GM03348 (cell line): ENCODE measurements at places on chromosomes 12 and 14.
A peak's percentile ranks its signal among the peaks of the same experiment; 100 is the strongest.

DNA sequence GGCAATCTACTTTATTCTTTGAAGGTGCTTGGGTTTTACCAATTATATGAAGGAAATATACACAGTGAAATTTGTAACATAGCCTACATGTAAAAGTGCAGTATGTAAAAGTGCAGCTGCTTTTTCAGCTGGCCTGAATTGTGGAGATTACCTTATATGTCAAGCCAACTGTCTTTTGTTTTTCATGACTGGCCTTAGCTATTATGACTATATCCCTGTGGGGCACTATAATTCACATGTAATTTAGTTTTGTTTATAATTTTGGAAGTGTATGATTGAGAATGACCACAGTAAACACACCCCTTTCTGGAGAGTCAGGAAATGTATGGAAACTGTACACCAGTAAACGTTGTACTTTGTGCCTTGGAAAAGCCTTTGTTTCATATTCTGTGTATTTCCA lies 435.0 kb upstream of the STXBP6 start:
- no peak for DNase-seq

DNA sequence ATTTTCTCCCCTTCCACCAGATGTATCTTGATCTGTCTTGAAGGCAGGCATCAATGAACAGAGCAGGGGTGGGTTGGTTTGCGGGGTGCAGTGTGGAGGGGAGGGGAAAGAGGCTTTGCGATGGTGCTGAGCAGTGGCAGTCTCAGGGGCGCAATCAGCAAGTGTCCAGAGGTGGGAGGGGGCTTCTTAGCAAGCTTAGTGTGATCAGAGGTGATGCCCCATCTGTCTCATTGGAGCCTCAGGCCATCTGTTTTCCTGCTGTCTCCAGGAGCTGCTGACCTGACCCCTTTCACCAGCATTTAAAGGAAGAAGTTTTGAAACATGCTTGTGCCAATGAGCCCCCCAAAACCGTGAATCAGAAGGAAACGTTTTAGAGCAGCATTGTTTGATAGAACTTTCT lies 187.7 kb upstream of the LHX5 start:
- DNase-seq = no peak

GRCh38 chr14:70036665-70037064 lies 152.1 kb downstream of the SLC8A3 start:
- no peak for DNase-seq

GRCh38 chr12:89707703-89708564 lies 704 bp downstream of the ATP2B1 start:
- DNase-seq = peak; percentile 41

DNA sequence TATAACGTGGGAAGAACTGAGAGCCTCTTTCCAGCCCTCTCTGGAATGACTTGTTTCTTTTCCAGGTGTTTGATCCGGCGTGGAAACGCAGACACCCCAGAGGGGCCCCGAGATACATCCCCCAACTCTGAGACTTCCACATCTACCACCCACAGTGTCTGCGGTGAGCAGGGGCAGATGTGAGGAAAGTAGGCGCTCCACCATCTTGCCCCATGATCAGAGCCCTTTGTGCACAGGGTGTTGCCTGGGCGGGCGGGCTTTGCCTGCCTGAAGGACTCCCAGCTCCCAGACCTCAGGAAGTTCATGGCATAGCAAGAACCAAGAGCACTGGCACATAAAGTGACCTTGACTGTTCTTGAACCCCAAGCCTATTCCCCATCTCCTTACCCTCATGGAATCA lies 2.8 kb downstream of the CARMIL3 start:
- no peak for DNase-seq

DNA sequence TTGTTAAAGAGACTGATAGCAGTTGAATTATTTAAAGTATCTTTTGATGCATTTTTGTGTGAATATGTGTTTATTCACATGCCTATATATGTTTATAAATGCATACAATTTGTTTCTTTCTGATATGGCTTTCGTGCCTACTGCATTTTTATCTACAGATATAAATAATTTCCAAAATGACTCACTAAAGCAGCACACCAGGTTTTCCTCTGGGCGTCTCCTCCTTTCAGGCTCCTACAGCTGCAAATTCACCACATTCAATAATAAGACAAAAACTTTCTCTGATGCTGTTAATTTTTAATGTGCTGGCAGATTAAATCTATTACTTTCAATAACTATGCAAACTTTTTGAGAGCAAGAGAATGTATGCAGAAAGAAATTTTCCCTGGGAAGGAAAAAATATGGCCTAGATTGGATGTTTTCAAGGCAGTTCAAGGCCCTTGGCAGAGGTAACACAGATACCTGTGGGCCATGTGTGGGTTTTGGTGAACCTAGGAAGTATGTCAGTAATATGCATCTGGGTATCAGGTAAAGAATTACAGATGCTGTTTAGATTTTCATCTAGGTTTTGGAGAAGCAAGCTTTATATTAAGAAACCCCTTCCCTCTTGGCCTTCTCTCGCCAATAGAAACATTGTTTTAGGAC lies 381.8 kb downstream of the EGLN3 start:
- DNase-seq = no peak

DNA sequence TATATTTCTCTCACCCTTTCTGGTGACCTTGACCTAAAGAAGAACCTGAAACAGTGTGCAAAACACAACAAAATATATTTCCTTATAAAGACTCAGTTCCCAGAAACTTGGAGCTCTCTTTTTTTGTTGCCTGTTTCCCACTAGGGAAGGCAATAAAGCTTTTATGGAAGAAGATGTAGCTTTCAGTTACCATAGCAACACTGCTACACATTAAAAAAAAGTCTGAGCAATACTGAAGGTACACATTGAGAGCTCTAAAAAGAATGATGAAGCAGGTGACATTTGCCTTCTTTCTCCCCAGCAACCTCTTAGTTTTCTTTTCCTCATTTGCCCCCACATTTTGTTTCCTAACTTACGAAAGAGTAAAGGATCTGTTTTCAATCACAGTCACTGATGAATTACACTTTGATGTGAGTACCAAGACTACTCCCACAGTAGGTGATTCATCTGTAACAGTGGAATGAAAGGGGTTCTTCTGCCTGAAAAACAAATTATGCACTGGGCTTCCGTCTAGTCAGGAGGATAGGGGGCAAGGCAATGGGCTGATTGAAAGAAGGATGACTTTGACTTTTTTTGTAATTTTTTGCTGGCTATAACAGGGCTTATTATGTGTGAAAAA lies 1.1 kb upstream of the CATSPERB start:
- DNase-seq = peak; percentile 28

- DNase-seq = peak; percentile 43
Measured at GRCh38 chr14:64293976-64294671, at the start of gene ESR2. Gene ESR2, minus strand, starts transcription at chr14:64294371. Its CDS starts 11,386 bp downstream, at chr14:64282985.

DNA sequence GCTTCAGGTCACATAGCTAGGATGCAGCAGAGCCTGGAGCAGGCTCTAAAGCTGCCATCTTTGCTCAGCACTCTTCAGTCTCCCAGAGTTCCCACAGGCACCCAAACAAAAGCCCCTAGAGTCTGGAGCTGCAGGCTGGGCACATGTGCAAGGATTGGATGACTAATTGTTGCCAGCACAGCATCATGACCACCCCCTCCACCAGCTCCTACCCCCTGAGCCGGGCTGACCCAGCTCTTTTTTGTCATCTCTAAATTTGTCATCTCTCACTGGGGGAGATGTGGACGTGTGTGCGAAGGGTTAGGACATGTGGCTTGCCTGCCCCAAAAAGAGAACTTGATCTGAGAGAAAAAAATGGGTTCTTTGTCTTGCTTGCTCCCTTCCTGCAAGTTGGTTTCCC lies 4.3 kb upstream of the MMP19 start:
- peak; percentile 60 for DNase-seq

- DNase-seq = peak; percentile 38
Measured at GRCh38 chr12:69000540-69001243, 67.7 kb upstream of the CPM start.
